ENCODE measurements at places on chromosomes 1 and 21.
A peak's percentile ranks its signal among the peaks of the same experiment; 100 is the strongest.

DNA sequence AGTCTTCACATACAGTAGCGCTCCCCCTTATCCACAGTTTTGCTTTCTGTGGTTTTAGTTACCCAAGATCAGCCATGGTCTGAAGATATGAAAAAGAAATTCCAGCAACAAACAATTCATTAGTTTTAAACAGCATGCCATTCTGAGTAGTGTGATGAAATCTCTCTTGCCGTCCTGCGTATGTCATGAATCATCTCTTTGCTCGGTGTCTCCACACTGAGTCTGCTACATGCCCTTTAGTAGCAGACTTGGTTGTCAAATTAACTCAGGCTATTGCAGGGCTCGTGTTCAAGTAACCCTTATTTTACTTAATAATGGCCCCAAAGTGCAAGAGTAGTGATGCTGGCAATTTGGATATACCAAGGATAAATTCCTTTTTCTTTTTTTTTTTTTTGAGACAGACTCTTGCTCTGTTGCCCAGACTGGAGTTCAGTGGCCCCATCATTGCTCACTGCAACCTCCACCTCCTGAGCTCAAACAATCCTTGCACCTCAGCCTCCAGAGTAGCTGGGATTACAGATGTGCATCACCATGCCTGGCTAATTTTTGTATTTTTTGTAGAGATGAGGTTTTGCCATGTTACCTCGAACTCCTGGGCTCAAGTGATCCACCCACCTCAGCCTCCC is 22.6 kb downstream of the PHACTR4 start:
- peaks cover 10% of the 10 kb centered on the region for H3K4me1 ChIP-seq
- H3K4me3 ChIP-seq: no peak overlapping the region
- H3K36me3 ChIP-seq: peaks cover 4% of the 10 kb centered on the region

DNA sequence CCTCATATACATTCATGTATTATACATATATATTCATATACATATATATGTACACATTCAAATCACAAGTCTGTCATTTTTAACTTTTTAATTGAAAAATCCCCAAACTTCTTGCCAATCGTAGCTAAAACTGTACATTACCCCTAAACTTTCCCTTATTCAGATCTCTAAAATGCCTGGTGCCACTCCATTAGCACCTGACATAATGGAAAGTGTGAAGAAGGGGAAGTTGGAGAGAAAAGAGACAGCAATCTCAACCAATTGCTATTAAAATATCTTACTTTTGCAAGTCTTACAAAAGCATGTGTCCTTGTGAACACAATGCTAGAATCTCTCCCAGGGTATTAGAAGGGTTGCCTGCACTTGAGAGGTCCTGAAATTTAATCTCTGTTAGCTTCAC is 22.7 kb upstream of the PRKACB start:
- H3K4me1 ChIP-seq: peaks cover 16% of the 10 kb centered on the region
- no peak for DNase-seq
- H3K27me3 ChIP-seq: no peaks in the 10 kb centered on the region
- H3K36me3 ChIP-seq: no peaks in the 10 kb centered on the region
- H3K27ac ChIP-seq: no peak overlapping the region
- no peak overlapping the region for H3K4me3 ChIP-seq

- H3K4me1 ChIP-seq: no peaks in the 10 kb centered on the region
- no peak overlapping the region for H3K4me3 ChIP-seq
- no peak overlapping the region for H3K27ac ChIP-seq
- no peak for DNase-seq
- no peaks in the 10 kb centered on the region for H3K36me3 ChIP-seq
- H3K27me3 ChIP-seq: no peaks in the 10 kb centered on the region
Measured at GRCh38 chr1:195576641-195577040, 1031.6 kb downstream of the KCNT2 start.

GRCh38 chr1:52916241-52916975 is 5.1 kb downstream of the ECHDC2 start:
- H3K27ac ChIP-seq: peak overlapping the region; percentile 17
- DNase-seq: no peak
- no peak overlapping the region for H3K4me3 ChIP-seq
- no peaks in the 10 kb centered on the region for H3K27me3 ChIP-seq
- no peaks in the 10 kb centered on the region for H3K36me3 ChIP-seq
- peaks cover 15% of the 10 kb centered on the region for H3K4me1 ChIP-seq

GRCh38 chr1:42674682-42675081 is 7.5 kb upstream of the YBX1 start:
- peaks cover 3% of the 10 kb centered on the region for H3K4me1 ChIP-seq
- DNase-seq: no peak
- peaks cover 28% of the 10 kb centered on the region for H3K36me3 ChIP-seq
- H3K27ac ChIP-seq: no peak overlapping the region
- no peaks in the 10 kb centered on the region for H3K27me3 ChIP-seq
- no peak overlapping the region for H3K4me3 ChIP-seq

- H3K36me3 ChIP-seq: no peaks in the 10 kb centered on the region
- no peak overlapping the region for H3K4me3 ChIP-seq
- no peak overlapping the region for H3K27ac ChIP-seq
- DNase-seq: no peak
Measured at GRCh38 chr1:188350104-188350503, 1521.4 kb downstream of the PLA2G4A start.

- DNase-seq: no peak
- H3K4me1 ChIP-seq: no peaks in the 10 kb centered on the region
- H3K27me3 ChIP-seq: no peaks in the 10 kb centered on the region
- no peak overlapping the region for H3K4me3 ChIP-seq
- no peak overlapping the region for H3K27ac ChIP-seq
Measured at GRCh38 chr21:33856893-33857527, 58.6 kb downstream of the ATP5PO start.

GRCh38 chr1:16075337-16076030 is 2.0 kb upstream of the FAM131C start:
- no peak overlapping the region for H3K4me3 ChIP-seq
- H3K36me3 ChIP-seq: no peaks in the 10 kb centered on the region
- peaks cover 15% of the 10 kb centered on the region for H3K4me1 ChIP-seq

- no peak overlapping the region for H3K4me3 ChIP-seq
- no peak overlapping the region for H3K27ac ChIP-seq
- H3K36me3 ChIP-seq: peaks cover 2% of the 10 kb centered on the region
- no peak for DNase-seq
- no peaks in the 10 kb centered on the region for H3K27me3 ChIP-seq
Measured at GRCh38 chr1:219041818-219042217, 131.9 kb upstream of the LYPLAL1 start.

DNA sequence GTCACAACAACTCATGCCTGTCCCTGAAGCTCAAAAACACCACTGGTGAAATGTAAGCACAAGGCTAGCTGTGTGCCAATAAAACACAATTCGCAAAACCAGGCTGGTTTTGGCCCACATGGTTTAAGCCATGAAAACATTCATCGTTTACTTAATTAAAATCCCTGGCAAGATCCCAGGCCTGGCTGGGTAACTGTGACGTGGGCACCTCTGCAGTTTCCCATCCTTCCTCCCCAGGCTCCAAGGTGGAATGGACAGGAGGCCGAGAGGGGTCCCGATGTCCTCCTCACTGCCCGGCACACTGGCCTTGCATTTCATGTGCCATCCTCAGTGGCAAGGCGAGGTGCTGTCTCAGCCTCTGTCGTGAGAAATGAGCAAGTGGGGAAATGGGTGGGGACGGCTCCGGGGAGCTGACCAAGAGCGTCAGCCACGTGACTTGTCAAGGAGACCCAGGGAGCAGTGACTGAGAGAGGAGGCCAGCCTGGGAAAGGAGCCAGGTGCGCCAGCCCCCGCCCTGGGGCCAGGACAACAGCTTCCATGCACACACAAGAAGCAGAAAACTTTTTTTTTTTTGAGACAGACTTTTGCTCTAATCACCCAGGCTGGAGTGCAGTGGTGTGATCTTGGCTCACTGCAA is 153.1 kb upstream of the RAB4A start:
- no peak overlapping the region for H3K4me3 ChIP-seq
- no peaks in the 10 kb centered on the region for H3K27me3 ChIP-seq
- DNase-seq: no peak
- no peak overlapping the region for H3K27ac ChIP-seq
- H3K36me3 ChIP-seq: no peaks in the 10 kb centered on the region

DNA sequence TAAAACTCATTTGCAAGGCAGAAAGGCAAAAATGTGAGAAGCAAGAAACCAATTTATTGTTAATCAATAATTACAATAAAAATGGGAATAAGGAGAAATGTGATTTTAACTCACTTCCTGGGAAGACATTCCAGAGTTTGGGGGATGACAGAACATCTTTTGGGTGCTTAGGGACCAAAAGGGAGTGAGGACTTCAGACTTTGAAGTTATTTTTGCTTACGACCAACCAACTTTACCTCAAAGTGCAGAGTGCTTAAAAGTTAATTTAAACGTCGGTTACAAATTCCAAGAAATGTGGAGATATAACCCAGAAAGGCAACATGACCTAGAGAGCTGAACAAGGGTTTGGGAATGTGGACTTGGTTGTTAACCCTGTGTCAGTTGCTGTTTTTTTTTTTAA is 234.5 kb upstream of the C1orf105 start:
- H3K36me3 ChIP-seq: peaks cover 4% of the 10 kb centered on the region
- H3K4me1 ChIP-seq: peaks cover 31% of the 10 kb centered on the region
- no peak overlapping the region for H3K4me3 ChIP-seq
- DNase-seq: no peak

DNA sequence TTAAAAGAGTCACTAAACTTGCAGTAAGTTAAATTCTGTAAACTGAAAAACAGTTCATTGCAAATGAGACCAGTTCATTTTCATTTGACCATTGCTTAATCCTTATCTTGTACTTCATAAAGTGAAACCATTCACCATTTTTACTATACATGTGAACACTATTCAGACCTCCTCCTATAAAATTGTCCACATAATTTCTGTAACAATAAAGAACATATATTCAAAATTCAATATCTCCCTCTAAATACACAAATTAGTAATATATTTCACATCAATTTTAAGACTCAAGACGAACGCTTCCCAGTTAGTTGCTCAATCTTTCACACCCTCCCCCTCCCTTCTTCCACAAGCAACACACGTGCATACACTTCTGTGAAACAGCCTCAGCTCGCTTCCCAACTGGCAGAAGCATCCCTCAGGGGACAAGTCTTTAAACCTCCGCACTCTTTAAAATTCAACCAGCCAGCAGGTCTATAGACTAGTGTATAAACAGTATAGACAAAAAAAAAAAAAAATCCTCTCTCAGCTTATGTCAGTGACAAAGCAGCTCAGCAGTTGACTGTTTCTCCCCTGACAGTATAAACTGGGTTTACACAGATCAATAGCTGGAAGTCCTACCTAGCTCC is 99.6 kb downstream of the DENND1B start:
- H3K36me3 ChIP-seq: peaks cover 1% of the 10 kb centered on the region
- DNase-seq: no peak
- peaks cover 16% of the 10 kb centered on the region for H3K4me1 ChIP-seq
- no peak overlapping the region for H3K4me3 ChIP-seq
- no peaks in the 10 kb centered on the region for H3K27me3 ChIP-seq

- peaks cover 35% of the 10 kb centered on the region for H3K27me3 ChIP-seq
- no peak within 1 kb of the TSS for H3K27ac ChIP-seq
- peaks cover 6% of the 10 kb centered on the region for H3K4me1 ChIP-seq
- DNase-seq: no peak
Measured at GRCh38 chr21:41316200-41317062, at the start of gene FAM3B. Gene FAM3B, plus strand, starts transcription at chr21:41316801. Its CDS starts 79 bp downstream, at chr21:41316880.

DNA sequence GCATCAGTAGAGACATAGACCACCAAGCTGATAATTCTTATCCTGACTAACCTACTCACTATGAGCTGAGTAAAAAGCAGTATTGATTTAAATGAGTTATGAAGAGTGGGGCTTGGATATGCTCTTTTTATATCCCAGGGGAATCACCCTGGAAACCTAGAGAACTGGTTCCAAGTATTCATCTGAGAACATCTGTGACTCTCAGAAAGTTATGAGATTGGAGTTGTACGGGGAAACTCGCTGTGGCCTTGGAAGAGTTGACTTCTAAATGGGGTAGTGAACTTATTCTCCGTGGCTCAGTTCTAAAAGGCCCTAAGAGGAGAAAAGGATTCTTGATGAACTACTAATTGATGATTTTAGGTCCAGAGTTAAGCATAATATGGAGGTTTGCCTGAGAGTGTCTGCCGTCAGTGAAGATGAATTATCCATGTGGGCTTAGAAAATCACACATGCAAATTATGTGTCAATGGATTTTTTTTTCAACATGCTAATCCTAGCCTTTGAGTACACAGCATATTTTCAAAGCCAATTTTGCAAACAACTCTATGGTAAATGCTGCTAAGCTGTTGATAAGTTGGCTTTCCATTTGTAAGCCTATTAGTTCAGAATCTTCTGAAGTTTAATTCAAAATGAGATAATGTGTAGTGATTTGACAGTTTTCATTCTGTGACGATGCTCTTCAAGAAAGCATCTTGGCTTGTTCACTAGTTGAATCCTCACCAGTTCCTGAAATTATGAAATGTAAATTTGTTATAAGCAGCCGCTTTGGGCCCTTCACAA is 122.7 kb downstream of the FGGY start:
- H3K4me3 ChIP-seq: no peak overlapping the region
- H3K36me3 ChIP-seq: peaks cover 8% of the 10 kb centered on the region
- no peak for DNase-seq

GRCh38 chr1:76659171-76659940 is 207.9 kb upstream of the ST6GALNAC5 start:
- peaks cover 5% of the 10 kb centered on the region for H3K27me3 ChIP-seq
- no peaks in the 10 kb centered on the region for H3K36me3 ChIP-seq
- H3K27ac ChIP-seq: no peak overlapping the region
- no peak overlapping the region for H3K4me3 ChIP-seq
- no peak for DNase-seq
- H3K4me1 ChIP-seq: no peaks in the 10 kb centered on the region

DNA sequence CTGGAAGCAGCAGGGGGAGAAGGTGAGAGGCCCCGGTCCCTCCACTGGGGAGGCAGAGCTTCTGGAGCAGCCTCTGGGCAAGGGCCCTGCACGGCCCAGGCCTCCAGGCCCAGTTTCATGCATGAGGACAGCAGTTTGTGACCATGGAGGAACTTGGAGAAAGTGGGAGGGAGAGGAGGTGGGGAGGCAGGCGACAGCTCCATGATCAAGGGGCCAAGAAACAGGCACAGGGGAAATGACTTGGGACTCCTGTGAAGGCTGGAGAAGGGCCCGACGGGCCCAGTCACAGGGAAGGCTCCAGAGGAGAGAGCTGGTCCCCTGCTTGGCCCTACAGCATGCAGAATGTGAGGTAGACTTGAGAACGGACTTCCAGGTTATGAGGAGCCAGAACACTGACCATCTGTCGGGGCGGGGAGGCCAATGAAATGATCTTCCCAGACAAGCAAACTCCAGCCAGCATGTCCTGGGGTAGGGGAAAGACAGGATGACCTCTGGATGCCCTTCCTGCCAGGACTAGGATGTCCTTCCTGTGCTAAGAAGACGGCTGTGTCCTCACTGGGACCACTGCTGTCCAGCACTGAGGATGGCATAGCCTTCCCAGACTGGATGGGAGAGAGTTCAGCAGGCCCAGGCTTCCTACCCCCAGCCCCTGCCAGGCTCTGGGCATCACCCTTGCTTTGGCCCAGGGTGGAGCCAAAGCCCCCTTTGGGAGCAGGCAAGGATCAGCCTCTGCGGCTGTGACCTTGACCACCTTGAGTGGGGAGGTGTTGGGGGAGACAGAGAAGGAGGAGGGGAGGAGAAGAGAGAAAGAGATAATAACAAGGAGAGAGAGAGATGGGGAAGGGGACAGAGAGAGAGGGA is 548.2 kb downstream of the PTPRU start:
- no peak for DNase-seq
- H3K4me1 ChIP-seq: no peaks in the 10 kb centered on the region
- H3K4me3 ChIP-seq: no peak overlapping the region
- no peak overlapping the region for H3K27ac ChIP-seq
- H3K36me3 ChIP-seq: no peaks in the 10 kb centered on the region
- H3K27me3 ChIP-seq: peaks cover 8% of the 10 kb centered on the region
